T-helper 9 cell (primary cell): ENCODE measurements at places on chromosomes 6 and 20.

- DNase-seq = no peak
Measured at GRCh38 chr6:30724906-30725667, 4.9 kb downstream of the TUBB start.

DNA sequence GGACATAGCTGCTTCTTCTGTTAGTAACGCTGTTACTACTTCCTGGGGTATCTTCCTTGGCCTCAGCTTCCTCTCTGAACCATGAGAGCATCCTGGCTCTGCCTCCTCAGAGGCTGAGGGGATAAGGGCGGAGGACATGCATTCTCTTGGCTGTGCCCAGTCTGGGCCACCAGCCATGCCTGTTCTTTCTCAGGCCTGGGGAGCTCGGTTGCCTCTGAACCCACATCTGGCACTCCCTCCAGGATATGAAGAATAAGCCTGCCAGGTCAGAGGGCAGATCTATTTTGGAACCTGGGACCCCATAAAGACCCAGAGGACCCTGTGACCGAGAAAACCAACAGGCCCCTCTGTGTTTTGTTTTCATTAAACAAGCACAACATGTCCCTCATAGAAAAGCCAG lies 6.6 kb upstream of the ANGPT4 start:
- DNase-seq = no peak

- no peak for DNase-seq
Measured at GRCh38 chr20:38152621-38153221, 12.3 kb downstream of the TGM2 start.

- no peak for DNase-seq
Measured at GRCh38 chr6:48144021-48144420, 33.0 kb upstream of the PTCHD4 start.

DNA sequence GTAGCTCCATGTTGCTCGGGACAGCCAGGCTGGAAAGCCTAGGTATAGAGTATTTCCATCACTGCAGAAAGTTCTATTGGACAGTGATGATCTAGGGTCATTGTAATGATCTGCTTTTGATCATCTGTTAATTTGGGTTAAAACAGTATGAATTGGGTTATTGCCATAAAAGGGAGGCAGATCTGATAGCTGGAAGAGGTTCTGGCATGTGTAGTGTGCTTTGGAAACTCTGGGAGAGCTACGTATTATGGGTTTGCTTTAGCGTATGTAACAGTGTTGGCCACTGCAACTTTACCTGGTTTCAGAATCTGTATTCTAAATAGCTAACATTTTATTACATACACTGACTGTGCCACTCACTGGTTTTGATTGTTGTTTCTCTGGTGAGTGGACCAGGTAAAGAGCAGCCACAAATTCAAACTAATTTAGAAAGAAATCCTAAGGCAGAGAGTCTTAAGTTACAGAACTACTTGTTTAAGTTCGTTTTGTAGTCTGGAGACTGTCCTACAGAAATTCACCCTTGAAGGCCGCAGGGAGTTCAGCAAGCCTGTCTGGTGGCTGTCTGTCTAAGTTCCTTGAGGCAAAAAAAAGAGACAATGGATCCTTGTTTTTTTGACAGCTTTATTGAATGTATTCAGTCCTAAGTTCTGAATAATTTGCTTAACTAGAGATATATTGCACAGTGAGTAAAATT lies 300.3 kb downstream of the PRL start:
- no peak for DNase-seq

- DNase-seq = no peak
Measured at GRCh38 chr6:39338397-39338796, 15.9 kb upstream of the KCNK16 start.

- DNase-seq = no peak
Measured at GRCh38 chr20:9021216-9021615, 47.7 kb upstream of the PLCB4 start.

DNA sequence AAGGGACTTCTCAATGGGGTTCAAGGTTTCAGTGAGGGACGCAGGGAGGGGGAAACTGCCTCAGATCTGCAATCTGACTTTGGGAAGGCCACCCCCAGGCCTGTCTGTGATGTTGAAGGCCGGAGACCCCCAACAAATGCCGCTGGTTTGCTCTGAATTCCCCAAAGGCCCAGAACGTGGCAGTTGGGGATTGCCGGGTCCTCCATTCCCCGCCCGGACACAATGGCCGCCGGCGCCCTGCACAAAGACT lies 326 bp upstream of the BCL2L1 start:
- DNase-seq = no peak

- no peak for DNase-seq
Measured at GRCh38 chr20:50314678-50315335, 124.2 kb downstream of the CEBPB start.

DNA sequence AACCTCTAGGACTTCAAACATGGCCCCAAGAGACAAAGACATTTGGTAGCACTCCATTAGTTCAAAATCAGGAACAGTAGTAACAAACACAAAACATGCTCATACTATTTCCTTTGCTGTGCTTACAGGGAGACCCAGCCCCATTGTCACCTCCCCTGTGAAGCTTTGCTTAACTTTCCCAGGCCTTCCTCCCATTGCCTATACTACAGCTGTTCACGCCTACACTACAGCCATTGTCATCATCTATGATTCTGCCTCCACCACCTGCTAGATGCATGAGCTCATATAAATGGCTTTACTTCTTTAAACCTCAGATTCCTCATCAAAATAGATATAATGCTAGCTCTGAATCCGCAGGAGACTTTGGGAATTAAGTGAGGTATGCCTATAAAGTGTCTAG lies 8.7 kb downstream of the PHACTR1 start:
- DNase-seq = no peak

- DNase-seq = no peak
Measured at GRCh38 chr6:12311106-12311505, 20.9 kb downstream of the EDN1 start.

DNA sequence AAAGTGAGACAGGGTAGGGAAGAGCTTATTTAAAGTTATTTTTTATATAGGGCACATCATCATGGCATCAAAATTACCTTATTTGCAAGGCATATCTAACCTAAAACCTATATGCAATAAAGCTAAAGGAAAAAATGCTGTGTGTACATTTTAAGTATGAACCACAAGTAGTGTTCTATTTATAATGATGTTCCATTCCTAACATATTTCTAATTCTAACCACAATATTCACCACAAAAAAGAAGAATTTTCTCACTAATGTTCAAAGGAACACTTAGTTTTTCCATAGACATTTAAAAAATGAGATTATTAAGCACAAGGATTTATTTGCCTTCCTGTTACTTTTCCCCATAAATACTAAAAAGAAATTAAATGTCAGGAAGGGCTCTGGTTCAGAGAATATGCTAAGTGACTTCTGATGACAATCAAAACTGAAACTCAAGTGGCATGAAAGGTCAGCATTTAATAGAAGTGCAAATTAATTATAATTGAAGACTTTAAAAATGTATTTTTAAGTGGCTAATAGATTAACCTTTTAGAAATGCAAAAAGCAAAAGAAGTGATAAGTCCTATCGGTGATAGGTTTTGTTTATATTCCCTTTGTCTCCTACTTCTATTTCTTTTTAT lies 25.1 kb downstream of the GPR63 start:
- DNase-seq = no peak

DNA sequence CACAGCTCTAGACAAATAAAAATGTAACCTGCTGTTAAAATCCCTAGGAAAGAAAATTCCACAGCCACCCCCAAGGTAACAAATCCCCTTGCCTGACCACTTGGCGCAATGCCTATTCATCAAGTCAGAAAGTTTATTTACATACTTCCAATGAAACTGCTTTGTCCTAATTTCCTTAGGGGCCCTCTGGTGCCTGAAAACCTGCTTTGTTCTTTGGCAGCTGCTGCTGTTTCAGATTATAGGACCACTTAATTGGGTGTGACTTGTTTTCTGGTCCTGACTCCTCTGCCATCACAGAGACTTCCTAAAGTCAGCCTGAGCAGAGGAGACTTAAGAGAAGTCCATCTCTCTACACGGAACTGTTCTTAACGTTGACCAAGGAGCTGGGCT lies 323.6 kb downstream of the UBE3D start:
- no peak for DNase-seq

DNA sequence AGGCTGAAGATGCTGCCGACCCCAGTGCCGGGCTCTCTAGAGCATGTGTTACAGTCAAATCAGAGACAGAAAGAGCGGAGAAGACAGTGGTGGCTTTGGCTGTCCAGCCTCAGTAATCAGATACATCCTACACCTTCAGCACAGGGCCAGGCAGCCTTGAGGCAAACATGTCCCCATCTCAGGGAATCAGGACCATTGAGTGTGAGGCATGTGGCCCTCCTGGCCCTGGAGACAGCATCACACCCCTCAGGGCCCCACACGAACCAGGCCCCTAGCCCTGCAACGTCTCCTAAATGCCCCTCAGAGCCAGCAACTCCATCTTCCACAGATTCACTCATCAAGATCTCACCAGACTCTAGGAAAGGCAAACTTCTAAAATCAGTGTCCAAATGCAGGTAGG lies 24.5 kb downstream of the PXDC1 start:
- no peak for DNase-seq

DNA sequence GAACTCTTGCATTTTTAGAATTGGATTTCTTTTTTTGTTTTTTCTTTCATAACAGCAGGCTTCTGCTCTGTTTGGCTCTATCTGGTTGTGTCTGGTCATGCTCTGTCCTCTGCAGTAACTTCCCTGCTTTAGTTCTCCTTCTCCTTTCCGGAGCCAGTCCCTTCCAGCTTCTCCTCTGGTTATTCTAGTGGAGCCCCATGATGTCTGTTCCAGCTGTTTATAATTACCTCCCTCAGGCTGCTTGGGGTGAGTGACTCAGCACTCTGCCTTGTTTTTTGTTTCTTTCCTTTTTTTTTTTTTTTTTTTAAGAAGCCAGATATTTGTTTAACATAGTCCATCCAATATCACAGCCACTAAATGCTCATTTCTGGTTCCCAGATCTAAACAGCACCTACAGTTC lies 409.6 kb downstream of the MAFB start:
- no peak for DNase-seq

DNA sequence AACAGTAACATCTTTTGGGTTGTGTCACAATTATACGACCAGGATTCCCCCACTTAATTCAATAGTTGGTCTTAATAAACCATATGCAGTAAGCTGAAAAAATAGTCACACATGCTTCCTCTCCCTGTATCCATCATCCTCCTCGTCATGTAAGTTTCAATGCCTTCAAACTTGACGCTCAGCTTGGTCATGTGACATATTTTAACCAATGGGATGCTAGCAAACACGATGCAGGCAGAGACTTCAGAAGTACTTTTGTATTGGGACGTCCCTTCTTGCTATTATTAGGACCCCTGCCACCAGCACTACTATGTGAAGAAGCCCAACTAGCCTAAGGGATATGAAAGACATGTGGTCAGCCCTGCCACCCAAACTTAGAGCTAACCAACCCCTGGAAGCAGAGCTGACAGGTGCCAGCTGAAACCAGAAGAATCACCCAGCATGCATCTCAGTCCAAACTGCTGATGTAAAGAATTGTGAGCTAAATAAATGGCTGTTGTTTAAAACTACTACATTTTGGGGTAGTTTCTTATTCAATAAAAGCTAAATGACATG lies 49.3 kb downstream of the CGA start:
- no peak for DNase-seq

- DNase-seq = no peak
Measured at GRCh38 chr6:56691814-56692213, 49.1 kb upstream of the DST start.

DNA sequence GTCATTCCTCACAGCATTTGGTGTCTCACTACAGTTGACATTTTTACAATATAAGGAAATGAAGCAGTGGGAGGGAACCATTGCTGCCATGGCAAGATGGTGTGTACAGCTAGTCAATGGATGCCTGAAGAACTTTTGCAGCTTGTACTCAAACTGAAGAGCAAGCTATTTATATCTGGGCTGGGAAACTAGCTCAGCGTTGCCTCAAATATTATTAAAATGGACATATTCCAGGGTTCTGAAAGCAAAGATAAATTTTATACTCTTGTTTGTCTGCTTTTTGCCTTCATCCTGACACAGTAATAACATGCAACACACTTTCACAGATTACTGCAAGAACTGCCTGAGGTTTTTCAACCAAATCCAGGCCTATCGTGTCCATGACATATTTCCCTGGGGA lies 156.4 kb upstream of the COL21A1 start:
- DNase-seq = no peak

- no peak for DNase-seq
Measured at GRCh38 chr6:32827025-32827424, 10.2 kb upstream of the HLA-DOB start.

GRCh38 chr6:144338951-144339700 lies 54.0 kb downstream of the UTRN start:
- no peak for DNase-seq

DNA sequence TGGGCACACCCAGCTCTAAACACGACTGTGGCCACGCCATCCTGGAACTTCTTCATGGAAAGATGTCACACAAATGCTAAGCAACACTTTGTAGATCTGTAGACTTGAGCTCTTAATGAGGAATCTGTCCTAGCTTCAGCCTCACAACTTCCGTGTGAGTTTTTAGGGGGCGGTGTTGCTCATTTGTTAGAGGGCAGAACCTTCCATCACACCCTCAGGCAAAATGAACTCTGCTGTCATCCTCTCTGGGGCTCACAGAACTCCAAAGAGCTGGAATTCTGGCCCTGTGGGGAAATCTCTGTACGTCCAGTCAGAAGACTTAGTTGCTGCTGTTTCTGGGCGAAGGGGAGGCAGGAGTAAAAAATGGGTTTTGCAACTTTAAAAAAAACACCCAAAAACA lies 49.8 kb downstream of the NRN1 start:
- no peak for DNase-seq

GRCh38 chr6:105733556-105734162 lies 330.8 kb upstream of the PREP start:
- DNase-seq = no peak

DNA sequence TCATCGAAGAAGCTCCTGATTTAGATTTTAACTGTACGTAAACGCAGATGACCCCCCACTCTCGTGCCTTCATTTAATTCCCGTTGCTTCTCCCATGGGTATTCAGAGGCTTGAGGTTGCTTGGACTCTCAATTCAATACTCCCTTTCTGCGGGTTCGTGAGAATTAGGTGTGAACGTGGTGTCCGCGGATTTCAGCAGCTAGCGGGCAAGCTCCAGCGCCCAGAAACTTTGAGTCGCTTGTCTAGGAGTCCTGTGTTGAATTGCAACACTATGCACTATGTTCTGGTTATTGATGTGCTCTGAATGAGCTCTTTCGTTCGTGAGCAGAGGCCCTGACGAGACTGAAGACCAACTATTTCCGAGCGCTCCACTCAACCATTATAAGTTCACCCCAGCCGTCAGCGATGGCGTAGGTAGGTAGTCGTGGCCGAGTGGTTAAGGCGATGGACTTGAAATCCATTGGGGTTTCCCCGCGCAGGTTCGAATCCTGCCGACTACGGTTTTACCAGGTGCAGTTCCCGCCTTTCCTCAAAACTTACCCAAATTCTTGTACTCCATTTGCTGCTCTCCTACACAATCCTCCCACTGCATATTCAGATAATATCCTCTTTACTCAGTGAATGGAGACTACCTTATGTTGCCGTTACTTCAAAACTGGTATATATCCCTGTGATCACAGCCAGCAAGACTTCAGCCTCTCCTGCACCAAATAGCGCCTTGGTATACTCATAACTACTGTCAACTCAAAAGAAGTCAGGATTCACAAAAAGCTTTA lies 72.6 kb upstream of the ZNF184 start:
- no peak for DNase-seq
